Stimulated activated CD8-positive, alpha-beta memory T cell treated with anti-CD3 and anti-CD28 coated beads, Interleukin-2, amount 100 ng/mL, for 1 hour (primary cell): ENCODE measurements at places on chromosomes 7 and 10.

- DNase-seq, result no peak
These were observed 176.8 kb downstream of the WDR37 start for GRCh38 chr10:1233031-1233430.

DNA sequence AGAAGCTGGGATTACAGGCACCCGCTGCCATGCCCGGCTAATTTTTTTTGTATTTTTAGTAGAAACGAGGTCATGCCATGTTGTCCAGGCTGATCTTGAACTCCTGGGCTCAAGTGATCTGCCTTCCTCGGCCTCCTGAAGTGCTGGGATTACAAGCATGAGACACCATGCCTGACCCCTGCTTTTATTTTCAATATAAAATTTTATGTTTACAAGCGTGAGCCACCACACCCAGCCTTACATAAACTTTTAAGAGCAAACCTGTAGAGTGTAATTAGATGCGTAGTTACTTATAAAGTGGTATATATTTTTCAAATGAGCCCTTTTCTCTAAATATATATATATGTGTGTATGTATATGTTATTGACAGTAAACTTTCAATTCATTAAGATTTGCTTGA is 8.7 kb downstream of the CNNM2 start:
- no peak for DNase-seq

- no peak for DNase-seq
These were observed 10.9 kb downstream of the NRBF2 start for GRCh38 chr10:63143987-63144386.

DNA sequence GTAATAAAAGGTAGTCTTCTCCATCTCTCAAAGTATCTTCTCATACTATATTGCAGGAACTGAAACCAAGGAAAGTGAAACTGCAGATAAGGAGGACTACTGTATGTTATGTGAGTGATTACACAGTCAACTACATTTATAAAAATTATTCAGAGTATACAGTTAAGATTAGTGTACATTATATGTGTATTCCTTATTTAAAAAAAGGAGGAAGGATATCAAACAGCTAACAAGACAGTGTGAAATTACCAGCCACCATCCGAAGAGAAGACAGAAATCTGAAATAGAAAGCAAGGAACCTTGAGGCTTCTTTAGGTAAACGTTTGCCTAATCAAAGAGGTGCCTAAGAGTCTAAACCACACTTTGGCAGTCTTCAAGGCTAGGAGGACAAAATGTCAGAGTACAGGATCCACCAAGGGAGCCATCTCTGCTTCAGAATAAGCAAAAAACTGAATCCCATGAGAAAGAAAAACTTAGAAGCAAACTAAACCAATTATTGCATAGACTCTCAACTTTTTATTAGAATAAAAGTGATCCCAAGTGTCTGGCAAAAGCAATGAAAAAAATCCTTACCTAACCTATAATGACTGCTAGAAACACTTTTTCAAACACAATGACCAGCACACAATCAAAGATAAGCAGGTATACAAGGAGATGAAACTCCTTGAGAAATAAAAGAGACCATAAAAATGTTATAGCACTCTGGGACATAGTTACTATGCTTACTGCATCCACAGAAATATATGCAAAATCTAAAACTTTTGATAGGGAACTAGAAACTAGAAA is 6.4 kb downstream of the USP6NL start:
- no peak for DNase-seq

- DNase-seq, result no peak
These were observed 15.2 kb downstream of the PDGFA start for GRCh38 chr7:504221-505111.

- no peak for DNase-seq
These were observed 11.0 kb downstream of the TBATA start for GRCh38 chr10:70773965-70774809.

GRCh38 chr7:106281585-106282318 is 3.0 kb downstream of the NAMPT start:
- DNase-seq, result no peak
